ENCODE measurements at places on chromosomes 7 and 10. TPM values are rescaled to one million over a fixed set of nuclear protein-coding genes. Genes with fewer than 3 reads are reported as not detected.

The ASAH2B gene
- total RNA-seq, result 4.4 TPM

The TRDMT1 gene
- total RNA-seq, result 13.0 TPM

The HKDC1 gene
- 0.54 TPM for total RNA-seq

The PIK3CG gene
- total RNA-seq, result not detected

The PPP1R9A gene
- total RNA-seq, result not detected

GRCh38 chr10:31314256-31315150 is 4.5 kb upstream of the ZEB1 start:
- no peak for DNase-seq
- H3K4me1 ChIP-seq, result peaks cover 51% of the 10 kb centered on the region
- H3K27me3 ChIP-seq, result peaks cover 1% of the 10 kb centered on the region
- H3K36me3 ChIP-seq, result peaks cover 17% of the 10 kb centered on the region

GRCh38 chr7:54349229-54349628 is 192.9 kb upstream of the VSTM2A start:
- no peaks in the 10 kb centered on the region for H3K27me3 ChIP-seq
- H3K4me3 ChIP-seq, result no peak overlapping the region
- no peaks in the 10 kb centered on the region for H3K4me1 ChIP-seq
- H3K36me3 ChIP-seq, result no peaks in the 10 kb centered on the region
- no peak overlapping the region for H3K27ac ChIP-seq
- DNase-seq, result no peak

- peaks cover 29% of the 10 kb centered on the region for H3K4me1 ChIP-seq
- peak overlapping the region; percentile 34 for H3K4me3 ChIP-seq
- no peaks in the 10 kb centered on the region for H3K36me3 ChIP-seq
- DNase-seq, result no peak
- H3K27ac ChIP-seq, result no peak overlapping the region
Observed at GRCh38 chr7:98323597-98324322, 42.3 kb downstream of the BRI3 start.
